D341Med (cell line): ENCODE measurements at places on chromosomes 2 and 18.

DNA sequence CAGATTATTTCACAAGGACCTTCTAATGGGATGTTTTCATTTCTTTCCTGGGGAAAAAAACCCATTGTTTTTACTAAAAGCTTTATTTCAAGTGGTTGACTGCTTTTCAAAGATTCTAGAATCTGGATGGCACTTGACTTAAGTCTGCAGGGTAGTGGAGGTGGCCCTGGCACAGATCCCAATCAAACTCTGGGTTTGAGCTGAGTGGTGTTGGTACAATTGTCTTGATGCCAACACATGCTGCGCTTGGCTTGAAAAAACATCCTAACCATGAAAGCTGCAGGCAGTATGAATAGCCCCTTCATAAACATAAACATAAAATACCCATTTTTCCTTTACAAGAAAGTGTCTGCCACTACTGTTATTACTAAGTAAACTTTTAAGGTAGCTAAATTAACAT lies 3.6 kb downstream of the PAPOLG start:
- DNase-seq, result no peak

GRCh38 chr2:28620291-28620793 lies 124.5 kb downstream of the PLB1 start:
- DNase-seq, result no peak

DNA sequence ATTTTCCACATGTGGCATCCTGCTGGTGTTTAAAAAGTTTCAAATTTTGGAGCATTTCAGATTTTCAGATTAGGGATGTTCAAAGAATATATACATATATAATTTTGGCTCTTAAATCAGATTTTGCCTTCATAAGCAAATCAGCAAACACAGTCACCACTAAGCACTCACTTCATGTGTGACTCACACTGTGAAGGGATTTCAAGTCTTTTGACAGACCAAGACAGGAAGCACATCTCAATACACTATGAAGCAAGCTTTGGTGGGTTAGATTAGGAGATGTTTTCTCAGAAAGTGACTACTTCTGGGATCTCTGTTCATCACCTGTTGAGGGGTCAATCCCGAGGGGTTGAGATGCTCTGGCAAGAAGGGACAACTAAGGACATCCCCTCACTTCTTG lies 227.8 kb upstream of the RBBP8 start:
- DNase-seq, result no peak

DNA sequence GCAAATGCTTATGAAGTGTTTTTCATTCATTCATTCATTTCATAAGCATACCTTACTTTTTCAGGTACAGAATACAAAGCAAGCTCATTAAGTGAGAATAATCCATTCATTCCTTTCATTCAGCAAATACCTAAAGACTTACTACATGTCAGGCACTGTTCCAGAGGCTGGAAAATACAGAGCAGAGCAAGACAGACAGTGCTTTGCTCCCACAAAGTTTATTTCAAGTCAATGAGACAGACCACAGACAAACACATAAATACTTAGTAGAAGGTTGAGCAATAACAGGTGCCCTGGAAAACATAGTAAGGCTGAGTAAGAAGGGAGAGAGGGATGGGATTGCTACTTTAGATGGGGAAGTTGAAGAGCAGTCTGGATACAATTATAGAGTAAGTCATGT lies 309.8 kb downstream of the C1D start:
- no peak for DNase-seq

- no peak for DNase-seq
Measured at GRCh38 chr18:9825571-9826073, 60.2 kb upstream of the TXNDC2 start.

- no peak for DNase-seq
Measured at GRCh38 chr2:28088970-28089369, 198.4 kb downstream of the BABAM2 start.
